Iris pigment epithelial cell (primary cell): ENCODE measurements at places on chromosomes 16 and 17.

DNA sequence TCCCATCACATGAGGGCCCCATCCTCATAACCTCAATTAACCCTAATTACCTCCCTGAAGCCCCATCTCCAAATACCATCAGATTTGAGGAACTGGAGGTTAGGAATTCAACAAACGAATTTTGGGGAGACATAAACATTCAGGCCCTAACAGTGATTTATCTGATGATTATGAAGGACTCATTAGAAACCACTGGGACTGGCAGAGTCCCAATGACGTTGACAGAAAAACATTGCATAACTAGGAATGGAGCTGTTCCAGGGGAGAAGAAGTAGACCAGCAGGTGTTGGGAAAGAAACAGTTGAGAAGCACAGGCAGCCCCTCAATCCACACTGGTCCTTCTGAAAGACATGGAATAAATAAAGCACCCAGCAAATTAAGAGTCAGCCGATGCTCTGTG is 282.0 kb downstream of the MAP2K4 start:
- no peak for DNase-seq

DNA sequence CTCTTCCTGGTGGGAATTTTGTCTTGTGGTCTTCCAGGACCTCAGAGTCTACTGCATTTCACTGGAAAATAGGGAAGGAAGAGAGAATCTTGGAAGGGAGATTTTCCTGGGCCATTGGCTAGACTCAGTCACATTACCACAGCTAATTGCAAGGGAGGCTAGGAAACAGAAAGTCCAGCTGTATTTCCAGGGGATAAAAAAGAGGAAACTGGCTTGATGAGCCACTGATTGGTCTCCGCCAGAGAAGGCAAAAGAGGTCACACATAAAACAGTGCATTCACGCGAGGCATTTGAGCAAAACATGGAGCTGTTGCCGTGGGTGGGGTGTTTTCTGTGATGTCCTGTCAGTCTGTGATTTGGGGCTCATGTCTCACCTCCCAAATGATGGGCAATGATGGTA is 345.3 kb downstream of the FOXL1 start:
- no peak for DNase-seq

DNA sequence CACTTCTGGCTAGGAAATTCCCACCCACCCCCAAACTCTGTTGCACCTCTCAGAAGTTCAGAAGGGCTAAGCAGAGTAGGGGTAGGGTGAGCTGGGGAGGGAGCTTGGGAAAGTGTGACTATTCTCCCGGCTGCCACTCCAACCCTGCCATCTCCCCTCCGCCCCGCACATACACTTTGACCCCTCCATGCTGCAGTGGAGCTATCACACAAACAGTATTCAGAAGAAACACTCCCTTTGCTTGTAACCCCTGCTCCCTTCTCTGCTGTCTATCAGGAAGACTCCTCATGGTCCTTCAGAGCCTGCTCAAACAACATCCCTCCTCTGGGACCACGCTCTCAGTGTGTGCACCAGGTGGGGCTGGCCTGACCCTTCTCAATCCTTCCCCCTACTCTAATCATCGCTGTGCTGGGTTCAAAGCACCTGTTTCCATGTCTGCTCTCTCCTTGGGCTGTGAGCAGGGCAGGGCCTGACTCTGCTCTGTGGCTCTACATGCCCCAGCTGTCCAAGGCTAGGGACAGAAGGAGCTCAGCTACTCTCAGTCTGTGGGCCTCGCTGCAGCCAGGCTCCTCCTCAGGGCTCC is 8.6 kb downstream of the SLC13A5 start:
- DNase-seq, result no peak

DNA sequence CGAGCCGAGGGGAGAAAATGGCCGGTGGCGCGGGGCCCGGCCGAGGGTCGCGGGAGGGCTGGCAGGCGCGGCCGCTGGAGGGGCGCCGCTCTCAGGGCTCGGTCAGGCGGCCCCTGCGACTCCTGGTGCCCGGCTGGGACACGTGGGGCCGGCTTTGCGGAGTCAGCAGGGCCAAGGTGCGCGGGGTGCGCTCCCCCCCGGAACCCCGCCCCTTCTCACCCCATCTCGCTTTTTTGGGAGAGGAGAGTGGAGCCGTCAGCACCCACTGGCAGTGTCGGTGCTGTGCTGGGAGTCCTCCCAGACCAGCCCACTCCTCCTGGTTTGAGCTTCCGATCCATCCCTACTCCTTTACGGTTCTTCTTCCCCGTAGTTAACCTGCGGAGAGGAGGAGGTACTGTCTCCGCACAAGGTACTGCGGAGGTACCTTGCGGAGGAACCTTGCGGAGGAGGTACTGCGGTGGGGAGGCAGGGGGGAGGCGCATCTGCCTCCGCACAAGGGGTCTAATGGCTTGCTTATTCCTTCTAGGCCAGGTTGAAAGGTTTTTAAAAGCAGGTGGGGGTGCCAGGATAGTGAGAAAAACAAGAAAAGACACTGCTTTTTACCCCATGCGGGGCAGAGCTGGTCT is 19.1 kb upstream of the CBX8 start:
- DNase-seq, result no peak

DNA sequence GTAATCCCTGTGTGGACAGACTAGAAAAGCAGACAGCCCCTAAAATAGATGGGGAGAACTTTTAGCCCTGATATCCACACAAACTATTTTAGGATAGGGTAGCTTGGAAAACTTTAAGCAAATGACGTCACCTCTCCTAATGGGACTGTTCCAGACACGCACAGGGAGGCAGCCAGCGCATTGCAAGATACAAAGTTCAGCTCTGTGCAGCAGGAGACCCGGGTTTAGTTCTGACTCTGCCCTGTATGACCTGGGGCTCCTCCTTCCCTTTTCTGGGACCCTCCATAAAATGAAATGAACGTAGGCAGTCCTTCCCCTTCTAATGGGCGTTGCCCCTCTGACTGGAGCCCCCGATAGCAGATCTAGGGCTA is 6.3 kb downstream of the ZNF689 start:
- DNase-seq, result no peak

GRCh38 chr17:55063885-55064874 is 95.6 kb downstream of the STXBP4 start:
- DNase-seq, result no peak

DNA sequence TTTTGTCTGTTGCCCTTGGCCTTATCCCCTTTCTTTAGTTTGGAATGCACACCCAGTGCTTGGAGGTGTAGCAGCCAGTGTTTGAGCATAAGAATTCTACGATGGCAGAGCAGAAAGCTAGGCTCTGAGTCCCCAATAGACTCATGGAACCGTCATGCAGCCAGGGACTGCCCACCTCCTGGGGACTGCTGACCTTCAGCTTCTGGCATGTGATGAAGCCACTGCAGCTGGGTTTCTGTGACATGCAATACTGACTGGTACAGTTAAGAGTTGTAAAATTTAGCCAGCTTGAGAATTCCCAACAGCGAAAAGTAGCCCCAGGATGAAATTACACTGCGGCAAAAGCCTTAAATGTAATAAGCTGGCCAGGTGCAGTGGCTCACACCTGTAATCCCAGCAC is 9.0 kb upstream of the MAP3K14 start:
- DNase-seq, result no peak

GRCh38 chr17:82386255-82386831 is 14.8 kb downstream of the UTS2R start:
- DNase-seq, result no peak

DNA sequence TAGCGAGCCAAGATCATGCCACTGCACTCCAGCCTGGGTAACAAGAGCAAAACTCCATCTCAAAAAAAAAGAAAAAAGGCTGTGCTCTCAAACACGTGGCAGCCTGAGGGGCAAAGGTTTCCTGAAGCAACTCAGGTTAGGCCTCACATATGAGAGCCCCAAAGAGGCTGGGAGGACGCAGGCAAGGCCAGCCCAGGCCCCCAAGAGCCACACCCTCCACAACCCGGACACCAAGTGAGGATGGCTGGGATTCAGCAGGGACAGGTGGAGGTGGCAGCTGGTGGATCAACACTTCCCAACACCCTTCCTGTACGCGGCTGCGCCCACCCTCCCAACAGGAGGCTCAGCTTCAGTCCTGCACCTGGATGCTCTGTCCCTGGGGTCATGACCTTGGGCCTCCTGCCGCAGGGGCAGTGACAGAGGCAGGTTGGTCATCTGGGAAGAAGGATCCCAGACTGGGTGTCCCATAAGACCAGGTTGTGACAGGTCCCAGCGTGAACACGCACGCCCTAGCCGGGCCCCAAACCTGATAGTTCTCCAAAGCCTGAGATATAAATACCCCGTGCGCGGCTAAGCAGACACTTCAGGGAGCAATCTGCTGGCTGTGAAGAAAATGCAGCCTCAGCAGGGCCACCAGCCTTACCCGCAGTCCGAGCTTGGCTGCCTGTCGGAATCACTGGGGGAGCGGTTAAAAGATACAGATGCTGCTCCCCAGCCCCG is 78.1 kb downstream of the TIMM22 start:
- DNase-seq, result no peak

DNA sequence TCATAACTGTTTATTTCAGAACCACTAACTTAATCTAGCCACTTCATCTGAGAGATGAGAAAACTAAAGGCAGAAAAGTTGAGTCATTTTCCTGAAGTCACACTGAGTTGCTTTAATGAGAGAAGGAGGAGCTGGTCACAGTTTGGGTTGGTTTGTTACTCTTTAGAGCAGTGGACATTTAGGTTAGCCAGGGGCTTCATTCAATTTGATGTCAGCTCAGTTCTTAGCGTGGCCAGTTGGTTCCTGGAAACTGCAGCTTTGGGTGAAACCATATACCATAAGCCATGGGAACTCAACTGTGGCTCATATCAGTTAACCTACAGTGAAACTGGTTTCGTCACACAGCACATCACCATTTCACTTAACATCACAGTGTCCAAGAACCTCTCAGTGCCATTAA is 59.2 kb upstream of the ADORA2B start:
- peak; percentile 37 for DNase-seq
